ENCODE measurements at places on chromosomes 6 and 20. TPM values are rescaled to one million over a fixed set of nuclear protein-coding genes. Genes with fewer than 3 reads are reported as not detected.

Gene VAPB
- total RNA-seq, result 12.4 TPM

Gene ARMH2
- not detected for total RNA-seq

Gene ADAM33
- total RNA-seq, result 3.5 TPM

Gene RIN2
- total RNA-seq, result 55.7 TPM

Gene IFNGR1
- total RNA-seq, result 68.1 TPM

Gene BPIFB2
- not detected for total RNA-seq

Gene RAET1L
- not detected for total RNA-seq

Gene SYNDIG1
- 3.2 TPM for total RNA-seq

Gene STMND1
- not detected for total RNA-seq

All from osteoblast (primary cell).